ENCODE measurements at places on chromosomes 3 and 15.

- no peak for DNase-seq
Observed at GRCh38 chr3:38268087-38268486, 2.5 kb downstream of the SLC22A13 start.

- DNase-seq, result no peak
Observed at GRCh38 chr3:161412123-161412522, 40.8 kb upstream of the SPTSSB start.

DNA sequence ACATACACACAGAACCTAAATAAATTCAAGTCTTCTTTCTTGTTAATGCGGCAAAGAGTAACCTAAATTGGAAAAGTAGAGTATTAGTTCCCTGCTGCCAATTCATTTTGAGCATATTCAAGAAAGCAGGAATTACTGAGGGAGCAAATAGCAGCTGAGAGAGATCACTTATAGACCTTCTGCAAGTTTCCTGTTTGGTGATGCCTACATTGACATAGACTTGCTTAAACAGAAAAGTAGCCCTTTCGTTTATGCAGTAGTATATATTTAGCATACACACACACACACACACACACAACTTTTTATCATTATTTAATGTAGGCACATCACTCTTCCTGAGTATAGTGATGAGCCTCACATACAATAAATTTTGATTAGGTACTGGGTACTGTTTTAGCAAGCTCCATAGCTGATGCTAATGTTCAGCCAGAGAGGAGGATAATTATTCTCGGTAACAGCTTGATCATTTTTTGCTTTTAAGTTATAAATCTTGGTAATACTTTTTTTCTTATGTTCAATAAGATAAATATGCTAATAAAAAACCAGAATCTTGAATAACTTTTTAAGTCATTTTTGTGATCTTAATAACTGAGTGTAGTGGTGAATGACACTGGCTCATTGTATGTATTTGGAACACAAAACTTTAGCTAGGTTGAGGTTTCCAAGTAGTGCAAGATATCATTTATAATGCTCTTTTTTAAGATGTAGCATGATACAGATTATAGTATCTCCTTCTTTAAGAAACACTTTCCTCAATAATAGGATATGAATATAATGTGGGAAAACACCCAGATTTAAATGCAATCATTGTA lies 174.7 kb downstream of the MBNL1 start:
- no peak for DNase-seq

DNA sequence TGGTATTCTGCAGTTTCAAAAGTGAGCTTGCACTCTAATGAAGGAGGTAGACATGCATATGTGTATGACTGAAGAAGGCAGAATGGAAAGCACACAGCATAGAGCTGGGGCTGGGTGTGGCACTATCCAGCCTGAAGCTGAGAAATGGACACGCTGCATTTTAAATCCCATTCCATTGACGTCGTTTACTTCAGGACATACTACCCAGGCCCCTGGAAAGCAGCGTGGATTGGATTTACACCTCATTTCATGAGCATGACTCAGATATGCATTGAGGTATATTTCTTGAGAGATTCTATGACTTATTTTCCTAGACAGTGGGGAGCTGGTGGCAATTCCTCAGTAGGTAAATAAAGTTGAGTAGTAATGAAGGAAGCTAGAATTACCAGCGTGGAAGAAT lies 101.4 kb downstream of the ABI3BP start:
- DNase-seq, result no peak

DNA sequence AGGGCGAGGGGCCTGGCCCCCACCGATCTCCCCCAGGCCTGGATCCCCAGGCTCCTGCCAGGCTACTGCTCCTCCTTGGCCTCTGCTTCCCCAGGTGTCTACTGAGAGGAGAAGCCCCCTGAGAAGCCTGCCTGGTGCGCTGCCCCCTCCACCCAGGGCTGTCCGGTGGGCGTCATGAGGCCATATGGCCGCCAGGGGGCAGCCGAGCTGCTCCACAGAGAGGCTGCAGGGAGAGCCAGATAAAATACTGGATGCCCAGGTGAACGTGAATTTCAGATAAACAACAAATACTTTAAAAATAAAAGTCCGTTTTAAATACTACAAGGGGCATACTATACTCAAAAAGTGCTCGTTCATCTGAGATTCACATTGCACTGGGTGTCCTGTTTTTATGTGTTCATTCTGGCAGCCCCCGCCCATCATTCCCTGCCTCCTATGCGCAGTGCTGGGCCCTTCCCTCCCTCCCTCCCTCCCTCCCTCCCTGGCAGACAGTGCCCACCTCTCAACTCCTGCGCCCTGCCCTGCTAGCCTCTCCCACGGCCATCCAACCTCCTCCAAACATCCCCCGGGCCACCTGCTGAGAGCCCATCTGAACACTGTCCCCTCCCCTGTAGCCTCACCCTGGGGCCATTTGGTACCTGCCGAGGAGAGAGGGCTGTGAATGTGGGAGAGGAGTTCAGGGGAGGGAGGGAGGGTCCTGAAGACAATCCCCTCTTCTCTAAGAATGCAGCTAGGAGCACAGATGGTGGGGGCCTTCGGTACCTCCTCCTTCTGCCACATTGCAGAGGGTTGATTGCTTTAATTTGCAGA lies 29.6 kb downstream of the PSTPIP1 start:
- peak; percentile 66 for DNase-seq

DNA sequence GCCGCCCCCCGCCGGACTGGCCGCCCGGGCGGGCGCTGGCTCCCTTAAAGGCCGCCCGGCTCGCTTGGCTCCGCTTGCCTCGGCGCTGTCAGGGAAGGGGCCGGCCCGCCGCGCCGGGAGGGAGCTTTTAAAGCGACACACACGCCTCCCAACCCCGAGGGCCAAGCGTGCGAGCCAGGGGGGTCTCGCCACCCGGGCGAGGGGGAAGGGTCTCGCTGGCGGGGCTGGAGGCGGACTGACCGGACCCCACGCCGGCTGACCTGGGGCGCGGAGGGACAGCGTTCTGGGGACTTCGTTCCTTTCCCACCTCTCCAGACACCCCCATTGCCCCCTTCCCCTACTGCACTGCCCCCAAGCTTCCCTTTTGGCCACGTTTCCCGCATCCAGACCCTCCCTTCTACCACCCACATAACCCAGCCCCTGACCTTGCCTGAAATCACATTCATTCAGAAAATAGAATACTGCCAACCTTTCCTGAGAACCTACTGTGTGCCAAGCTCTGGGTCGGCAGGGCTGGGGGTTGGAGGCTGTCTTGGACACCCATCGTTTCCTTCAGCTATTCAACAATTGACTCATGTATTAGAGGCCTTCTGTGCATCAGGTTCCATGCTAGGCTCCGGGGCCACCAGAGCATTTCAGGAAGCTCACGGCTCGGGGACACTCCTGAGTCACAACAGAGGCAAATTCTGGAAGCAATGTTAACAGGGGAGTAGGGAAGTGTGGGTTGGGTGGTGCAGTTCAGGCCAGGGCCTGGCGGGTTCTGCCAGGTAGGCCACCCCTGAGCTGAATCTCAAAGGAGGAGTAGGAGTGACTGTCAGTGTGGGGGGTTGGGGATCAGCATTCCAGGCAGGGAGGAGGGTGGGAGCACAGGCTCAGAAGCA lies at the start of gene INSYN1:
TSS of gene INSYN1 (minus strand) at position 102 of the 881 bp plus-strand sequence. CDS start 2,221 bp downstream, outside the sequence.
- DNase-seq, result no peak
